Stimulated activated CD8-positive, alpha-beta memory T cell treated with anti-CD3 and anti-CD28 coated beads, Interleukin-7, amount 100 ng/mL, for 1 hour (primary cell): ENCODE measurements at places on chromosomes 5 and 9.

DNA sequence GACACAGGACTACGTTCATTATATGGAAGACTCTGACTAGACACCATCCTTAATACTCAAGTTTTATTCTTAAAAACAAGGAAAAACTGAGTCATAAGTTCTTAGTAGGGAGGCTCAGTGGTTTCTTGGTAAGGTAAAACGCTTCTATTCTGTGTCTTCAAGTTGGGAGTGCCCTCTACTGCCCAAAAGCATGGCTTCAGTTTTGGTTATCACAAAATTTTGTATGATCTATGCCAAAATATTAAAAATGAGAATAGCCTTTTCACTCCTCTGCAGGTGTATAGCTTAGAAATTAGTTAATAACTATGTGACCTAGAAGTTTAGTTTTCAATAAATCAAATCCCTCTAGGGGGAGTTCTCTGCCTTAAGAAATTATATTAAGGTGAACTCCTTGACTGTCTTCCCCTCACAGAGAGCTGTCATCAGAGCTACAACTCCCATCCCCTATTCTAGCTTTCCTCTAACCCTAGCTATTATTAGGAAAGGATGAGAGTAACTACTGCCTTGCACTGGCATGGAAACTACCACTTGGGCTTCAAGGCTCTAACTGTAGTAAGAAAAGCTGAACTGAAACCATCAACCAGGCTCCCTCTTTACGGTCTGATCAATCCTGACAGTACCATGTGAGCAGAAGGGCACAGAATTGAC is 189.7 kb downstream of the GNAQ start:
- DNase-seq = no peak

GRCh38 chr5:127586811-127587210 is 62.1 kb upstream of the CTXN3 start:
- no peak for DNase-seq

DNA sequence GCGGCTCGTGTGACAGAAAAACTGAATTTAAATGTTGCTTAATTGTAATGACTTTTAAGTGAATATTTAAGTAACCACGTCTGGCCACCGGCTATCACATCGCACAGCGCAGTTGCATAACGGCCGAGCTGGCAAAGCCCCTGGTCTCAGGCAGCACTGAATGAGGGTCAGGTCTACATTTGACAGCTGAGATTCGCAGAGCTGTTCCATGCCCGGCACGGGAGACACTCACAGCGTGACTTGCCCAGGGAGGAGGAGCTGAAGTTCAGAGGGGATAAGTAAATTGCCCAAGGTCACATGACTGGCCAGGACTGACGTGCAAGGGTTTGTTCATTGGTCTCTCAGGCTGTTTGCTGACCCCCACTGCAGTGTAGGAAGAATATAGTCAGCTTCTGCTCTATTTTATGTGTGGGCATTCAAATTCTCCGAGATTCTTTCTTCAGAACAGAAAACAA is 17.4 kb upstream of the COL5A1 start:
- DNase-seq = no peak

DNA sequence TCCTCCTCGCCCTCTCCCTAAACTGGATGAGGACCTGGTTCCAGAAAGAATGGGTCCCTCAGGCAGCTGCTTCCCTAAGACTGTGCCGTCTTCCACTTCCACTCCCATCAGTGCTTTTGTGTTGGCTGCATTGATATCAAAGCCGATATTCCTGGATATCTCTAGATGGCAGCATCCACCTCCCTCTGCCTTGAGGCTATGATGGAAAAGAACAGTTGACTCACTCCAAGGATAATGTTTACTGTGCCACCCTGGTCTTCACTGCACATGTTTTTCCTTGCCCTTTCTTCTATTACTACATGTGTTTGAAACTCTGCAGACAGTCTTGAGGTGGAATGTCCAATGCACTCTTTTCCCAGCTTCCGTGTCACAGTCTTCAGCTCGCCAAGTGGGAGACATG is 211.6 kb downstream of the MAST4 start:
- no peak for DNase-seq

DNA sequence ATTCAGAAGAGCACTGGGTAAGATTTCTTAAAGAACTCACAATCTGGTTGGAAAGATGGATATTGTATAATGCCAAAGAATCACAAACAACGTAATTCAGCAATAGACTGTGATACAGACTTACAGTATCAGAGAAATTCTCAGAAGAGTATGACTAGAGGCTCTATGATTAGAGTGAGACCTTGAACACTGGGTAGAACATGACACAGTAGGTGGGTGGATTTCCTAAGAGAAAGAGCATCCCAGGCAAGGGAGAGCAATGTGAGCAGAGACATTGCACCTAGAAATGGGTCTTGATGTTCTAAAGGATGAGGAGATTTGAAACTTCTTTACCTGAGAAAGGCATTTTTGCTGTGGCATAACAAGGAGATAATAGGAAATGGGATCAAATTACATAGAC is 27.3 kb upstream of the CAST start:
- no peak for DNase-seq

- DNase-seq = no peak
Measured at GRCh38 chr9:83130541-83130940, 67.6 kb upstream of the RASEF start.

GRCh38 chr9:6852243-6852963 is 94.6 kb downstream of the KDM4C start:
- DNase-seq = no peak

DNA sequence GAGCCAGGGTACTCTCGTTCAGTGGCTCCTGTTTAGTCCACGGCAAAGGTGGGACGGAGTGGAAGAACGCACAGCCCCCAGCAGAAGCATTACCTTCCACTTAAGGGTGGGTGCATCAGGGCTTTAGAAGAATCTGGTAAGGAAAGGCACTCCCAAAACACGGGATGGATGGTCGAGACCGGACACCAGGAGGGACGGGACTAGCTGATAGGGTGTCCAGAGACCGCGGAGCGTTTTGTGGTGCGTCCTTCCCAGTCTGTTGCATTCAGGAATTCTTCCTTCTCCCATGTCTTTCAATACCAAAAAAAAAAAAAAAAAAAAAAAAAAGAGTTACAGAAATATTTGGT is 545 bp upstream of the CTSV start:
- no peak for DNase-seq

- DNase-seq = no peak
Measured at GRCh38 chr9:117081641-117082317, 333.1 kb downstream of the ASTN2 start.

DNA sequence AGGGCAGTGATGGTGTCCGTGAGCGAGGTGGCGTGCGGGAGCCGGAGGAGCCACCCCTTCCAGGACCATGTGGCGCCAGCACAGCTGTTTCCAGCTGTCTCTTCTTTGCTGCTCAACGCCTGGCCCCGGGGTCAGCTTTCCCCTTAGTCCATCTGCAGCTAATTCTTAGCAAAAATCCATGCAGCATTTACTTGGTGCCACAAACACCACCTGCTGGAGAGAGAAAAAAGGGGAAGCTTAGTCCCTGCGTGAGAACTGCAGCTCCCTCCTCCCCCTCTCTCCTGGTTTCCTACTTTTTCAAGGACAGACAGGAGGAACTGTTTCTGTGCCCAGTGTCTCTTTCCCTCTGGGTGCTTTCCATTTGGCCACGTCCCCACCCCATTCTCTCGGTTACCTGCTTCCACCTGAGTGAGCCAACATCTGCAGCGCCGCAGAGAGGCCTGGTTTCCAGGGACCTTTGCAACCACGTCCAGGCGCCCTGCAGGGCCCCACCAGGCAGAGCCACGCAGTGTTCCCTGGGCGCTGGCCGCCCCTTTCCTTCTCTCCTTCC is 3.4 kb downstream of the SLC6A19 start:
- no peak for DNase-seq

DNA sequence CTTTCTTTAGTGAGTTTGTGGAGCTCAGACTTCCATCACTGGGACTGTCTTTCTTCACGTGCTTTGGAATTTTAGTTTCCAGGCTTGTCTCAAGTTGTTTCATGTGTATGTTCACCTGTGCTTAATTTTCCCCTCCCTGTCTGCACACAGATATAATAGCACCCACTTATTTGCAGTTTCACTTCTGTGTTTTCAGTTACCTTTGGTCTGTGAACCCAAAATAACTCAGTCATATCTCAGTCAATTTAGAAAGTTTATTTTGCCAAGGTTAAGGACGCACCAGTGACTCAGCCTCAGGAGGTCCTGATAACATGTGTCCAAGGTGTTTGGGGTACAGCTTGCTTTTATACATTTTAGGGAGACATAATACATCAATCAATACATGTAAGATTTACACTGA is 330.4 kb downstream of the ICE1 start:
- no peak for DNase-seq

- DNase-seq = no peak
Measured at GRCh38 chr9:14111696-14112095, 202.2 kb downstream of the NFIB start.

GRCh38 chr9:10903969-10904368 is 291.2 kb upstream of the PTPRD start:
- no peak for DNase-seq

GRCh38 chr5:110542949-110543348 is 183.5 kb downstream of the TMEM232 start:
- no peak for DNase-seq

- no peak for DNase-seq
Measured at GRCh38 chr9:134324359-134325095, 1.7 kb upstream of the RXRA start.
